Stimulated activated CD4-positive, alpha-beta T cell treated with anti-CD3 and anti-CD28 coated beads, Interleukin-15, amount 100 ng/mL, for 48 hours (primary cell): ENCODE measurements at places on chromosomes 7 and 10.

GRCh38 chr7:50470250-50471163, 20.4 kb upstream of the FIGNL1 start:
- DNase-seq: no peak

DNA sequence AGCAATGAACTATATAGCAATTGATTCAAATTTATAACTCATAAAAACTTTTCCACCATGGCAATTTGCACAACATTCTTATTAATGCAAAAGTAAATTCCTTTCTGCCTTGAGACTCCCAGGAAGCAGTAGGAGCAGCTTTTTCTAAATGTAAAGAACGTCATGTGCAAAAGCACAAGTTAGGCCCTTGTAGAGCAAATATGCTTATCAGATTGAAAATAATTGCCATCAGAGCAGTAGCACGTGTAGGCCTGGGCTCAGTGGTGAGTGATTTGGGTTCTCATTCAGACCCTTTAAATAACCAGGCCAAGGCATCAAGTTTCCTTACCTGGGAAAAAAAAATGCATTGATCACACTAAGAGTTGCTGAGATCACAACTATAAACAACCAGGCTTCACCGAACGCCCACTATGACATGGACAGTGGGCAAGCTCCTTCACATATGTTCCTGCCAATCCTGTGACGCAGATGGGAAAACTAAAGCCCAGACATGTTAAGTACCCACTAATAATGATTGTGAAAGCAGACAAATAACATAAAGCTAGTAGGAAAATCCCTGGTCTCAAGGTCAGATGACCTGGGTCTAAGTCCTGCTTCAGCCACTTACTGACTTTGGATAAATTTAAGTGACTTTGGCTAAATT, 22.1 kb upstream of the SAR1A start:
- no peak for DNase-seq

DNA sequence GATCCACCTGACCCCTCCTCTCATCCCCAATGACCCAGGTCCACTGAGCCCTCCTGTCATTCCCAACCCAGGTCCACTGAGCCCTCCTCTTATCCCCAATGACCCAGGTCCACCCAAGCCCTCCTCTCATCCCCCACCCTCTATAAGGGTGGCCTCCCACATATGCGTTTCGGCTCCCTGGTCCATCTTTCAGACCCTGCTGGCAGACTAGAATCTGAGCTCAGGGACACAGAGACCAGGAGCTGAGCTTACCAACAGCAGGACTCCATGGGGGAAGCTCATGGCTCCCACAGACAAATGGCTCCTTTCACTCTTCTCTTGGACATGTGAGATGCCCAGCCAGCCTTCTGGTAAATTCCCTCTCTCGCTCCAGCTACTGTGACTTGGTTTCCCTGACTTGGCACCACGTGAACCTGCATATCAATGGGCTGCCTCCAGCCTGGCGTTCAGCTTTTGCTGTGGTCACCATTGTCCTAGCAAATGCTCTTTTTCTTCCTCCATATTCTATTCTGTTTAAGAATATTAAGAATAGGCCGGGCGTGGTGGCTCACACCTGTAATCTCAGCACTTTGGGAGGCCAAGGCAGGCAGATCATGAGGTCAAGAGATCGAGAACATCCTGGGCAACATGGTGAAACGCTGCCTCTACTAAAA, 24.8 kb upstream of the INPP5A start:
- no peak for DNase-seq

DNA sequence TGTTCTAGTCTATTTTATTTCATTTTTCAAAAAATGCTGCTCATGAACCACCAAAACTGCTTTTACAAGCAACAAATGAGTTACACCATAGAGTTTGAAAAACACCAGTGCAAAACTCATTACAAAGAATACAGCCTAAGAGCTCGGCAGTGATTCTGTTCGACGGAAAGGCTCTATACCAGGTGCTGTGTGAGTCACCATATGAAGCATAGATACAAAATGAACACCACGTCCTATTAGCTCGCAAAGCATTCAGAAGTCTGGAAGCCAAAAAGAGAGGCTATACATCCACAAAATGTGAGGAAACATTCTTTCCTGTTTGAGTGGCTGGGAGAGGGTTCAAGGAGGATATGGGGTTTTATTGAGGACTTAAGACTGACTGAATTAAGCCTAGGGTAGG, 136.1 kb downstream of the ATE1 start:
- no peak for DNase-seq

DNA sequence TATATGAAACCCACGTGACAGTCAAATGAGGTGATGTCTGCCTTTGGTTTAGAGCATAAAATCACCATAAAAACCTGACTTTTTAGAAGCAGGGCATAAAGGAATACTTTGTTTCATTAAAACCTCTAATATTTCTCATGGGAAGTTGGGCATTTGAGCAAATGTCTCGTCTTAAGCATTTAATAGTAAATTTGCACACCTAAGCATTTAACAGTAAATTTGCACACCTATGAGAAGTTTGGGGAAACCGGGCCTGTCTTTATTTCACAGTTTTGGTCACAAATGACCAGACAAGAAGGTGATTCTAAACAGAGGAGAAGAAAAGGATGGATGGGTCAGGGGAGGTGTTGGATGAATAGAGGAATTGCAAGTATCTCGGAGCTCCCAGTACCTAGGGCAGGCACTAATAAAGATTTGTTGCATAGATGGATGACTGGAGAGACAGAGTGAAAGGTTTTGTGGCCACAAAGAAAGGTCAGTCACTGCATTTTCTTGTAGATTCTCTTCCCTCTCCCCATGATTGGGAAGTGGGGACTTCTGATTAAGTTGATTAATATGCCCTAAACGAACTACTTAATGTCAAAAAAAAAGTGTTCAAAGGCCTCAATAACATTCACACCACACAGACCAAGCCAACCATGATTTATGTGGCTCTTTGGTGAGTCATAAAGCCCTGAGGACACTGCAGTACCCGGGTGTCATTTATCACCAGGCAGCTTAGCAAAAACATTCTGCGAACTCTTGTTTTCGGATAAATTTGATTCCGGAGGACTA, 158.2 kb downstream of the SPAG6 start:
- no peak for DNase-seq

- no peak for DNase-seq
These were observed 12.4 kb upstream of the JAZF1 start for GRCh38 chr7:28192786-28193585.

GRCh38 chr10:84348447-84348846, 20.1 kb downstream of the CCSER2 start:
- DNase-seq: no peak

GRCh38 chr10:19209319-19209718, 160.7 kb downstream of the MALRD1 start:
- DNase-seq: no peak

GRCh38 chr7:83663131-83663530, 14.2 kb upstream of the SEMA3E start:
- DNase-seq: no peak

- no peak for DNase-seq
These were observed 6.1 kb upstream of the LAMB4 start for GRCh38 chr7:108136191-108136688.

- no peak for DNase-seq
These were observed 11.6 kb downstream of the TMEM273 start for GRCh38 chr10:49176310-49177268.

- no peak for DNase-seq
These were observed 609.4 kb upstream of the C7orf33 start for GRCh38 chr7:147980826-147981813.

- no peak for DNase-seq
These were observed 187.3 kb upstream of the PRSS58 start for GRCh38 chr7:142445019-142445686.

DNA sequence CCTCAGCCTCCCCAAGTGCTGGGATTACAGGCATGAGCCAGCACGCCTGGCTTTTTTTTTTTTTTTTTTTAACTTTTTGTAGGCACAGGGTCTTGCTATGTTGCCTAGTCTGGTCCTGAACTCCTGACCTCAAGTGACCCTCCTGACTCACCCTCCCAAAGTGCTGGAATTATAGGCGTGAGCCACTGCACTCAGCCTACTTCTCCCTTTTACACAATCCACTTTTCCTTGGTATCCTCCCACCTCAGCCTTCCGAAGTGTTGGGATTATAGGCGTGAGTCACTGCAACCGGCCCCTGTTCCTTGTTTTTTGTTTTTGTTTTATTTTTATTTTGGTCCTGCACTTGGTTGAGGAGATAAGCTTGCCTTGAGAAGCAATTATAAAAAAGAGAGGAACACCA, 75.9 kb upstream of the KMT2C start:
- DNase-seq: no peak

- DNase-seq: no peak
These were observed 131.3 kb downstream of the FAM53B start for GRCh38 chr10:124612611-124613498.

- DNase-seq: no peak
These were observed 110.8 kb downstream of the ARHGAP22 start for GRCh38 chr10:48494073-48494472.

DNA sequence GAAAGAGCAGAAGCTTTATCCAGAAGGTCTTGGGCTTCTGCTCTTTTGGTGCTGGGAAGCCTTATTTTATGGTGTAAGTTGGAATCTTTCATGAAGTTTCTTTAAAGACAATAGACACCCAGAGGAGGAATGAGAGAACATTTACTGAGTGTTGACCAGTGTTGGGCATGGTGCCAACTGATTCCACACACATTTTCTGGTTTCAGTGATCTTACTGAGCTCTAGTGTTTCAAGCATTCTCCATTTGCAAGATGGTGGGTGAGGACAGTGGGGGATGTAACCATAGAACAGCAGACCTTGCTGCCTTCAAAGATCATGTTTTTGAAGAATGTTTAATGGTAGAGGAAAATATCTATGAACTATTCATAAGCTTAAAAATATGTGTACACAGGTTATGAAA, 114.6 kb downstream of the LRMDA start:
- DNase-seq: no peak

GRCh38 chr7:20958572-20958971, 171.9 kb upstream of the SP8 start:
- no peak for DNase-seq

DNA sequence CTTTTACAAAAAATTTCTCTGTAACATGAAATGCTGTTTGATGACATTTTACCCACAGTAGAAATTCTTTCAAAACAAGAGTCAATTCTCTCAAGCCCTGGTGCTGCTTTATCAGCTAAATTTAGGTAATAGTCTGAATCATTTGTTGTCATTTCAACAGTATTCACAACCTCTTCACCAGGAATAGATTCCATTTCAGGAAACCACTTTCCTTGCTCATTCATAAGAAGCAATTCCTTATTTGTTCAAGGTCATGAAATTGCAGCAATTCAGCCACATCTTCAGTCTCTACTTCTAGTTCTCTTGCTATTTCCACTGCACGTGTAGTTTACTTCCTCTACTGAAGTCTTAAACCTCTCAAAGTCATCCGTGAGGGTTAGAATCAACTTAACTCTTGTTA, 14.1 kb downstream of the STAG3 start:
- DNase-seq: no peak

DNA sequence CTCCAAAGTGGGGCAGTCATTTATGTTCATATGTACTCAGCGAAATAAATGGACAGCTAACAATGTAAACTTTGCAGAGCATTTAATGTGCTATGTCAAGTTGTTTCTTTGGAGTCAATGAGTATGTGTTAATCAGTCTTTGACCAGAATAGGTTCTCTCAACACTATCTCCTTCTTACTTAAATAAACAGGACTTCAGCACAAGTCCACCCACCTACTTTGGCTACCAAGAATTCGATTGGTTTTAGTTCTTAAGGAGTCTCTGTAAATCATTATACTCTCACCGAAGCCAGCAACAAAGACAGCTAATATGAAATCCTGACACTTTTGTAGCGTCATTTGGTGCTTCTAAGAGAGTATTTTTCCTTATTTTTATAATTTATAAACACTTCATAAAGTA, 6.9 kb downstream of the WEE2 start:
- no peak for DNase-seq

- no peak for DNase-seq
These were observed 14.9 kb downstream of the TUBGCP2 start for GRCh38 chr10:133293810-133294119.

DNA sequence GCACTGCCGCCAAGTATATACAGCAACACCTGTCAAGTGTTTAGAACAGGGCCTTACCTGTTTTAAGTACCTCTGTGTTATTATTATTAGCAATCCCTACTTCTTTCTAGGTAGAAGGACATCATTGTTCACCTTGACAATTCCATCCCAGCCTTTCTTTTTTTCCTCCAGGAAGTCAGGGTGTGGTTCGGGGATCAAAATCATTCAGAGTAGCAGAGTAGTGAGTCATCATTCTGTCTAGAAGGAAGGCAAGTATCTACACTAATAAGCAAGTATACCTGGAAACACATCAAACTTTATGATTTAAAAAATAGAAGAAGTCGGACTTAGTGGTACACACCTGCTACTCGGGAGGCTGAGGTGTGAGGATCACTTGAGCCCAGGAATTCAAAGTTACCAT, 25.5 kb upstream of the CAPZA2 start:
- no peak for DNase-seq

DNA sequence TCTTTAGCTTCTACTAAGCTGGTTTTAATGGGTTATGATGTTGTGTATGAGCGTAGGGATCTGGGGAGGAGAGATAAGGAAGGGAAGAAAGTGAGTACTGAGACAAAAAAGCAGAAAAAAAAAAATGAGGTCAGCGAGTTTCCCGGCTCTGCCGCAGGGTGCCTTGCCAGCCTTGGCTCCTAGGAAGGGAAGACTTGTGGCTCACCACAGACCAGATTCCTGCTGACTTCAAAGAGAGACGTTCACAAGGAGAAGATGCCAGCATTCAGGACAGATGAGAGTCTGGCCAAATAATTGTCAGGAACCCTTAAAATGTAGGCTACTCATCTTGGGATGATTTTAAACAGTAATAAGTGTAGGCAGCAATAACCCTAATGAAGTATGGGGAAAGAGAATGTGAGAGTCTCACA, 11.4 kb upstream of the FAS start:
- no peak for DNase-seq

DNA sequence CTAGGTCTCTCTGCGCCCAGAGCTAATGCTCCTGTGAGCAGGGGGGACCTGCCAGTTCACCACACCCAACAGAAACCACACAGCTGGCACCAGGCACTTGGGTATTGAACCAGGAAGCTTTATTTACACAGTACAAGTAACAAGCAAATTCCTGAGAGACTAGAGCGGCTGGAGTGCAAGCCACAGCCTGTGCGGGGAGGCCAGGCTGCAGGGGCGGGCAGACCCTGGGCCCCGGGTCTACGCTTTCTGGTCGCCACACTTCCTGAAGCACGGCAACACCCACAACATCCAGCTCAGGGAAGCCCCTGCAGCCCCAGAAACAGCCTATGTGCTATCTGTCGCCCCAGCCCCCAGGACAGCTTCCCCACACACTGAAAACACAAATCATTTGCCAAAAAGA, 125.0 kb downstream of the FAM53B start:
- no peak for DNase-seq

GRCh38 chr7:25557379-25557917, 329.2 kb upstream of the NPVF start:
- DNase-seq: no peak
